ENCODE measurements at places on chromosomes 5 and 9. TPM values are rescaled to one million over a fixed set of nuclear protein-coding genes. Genes with fewer than 3 reads are reported as not detected.

DNA sequence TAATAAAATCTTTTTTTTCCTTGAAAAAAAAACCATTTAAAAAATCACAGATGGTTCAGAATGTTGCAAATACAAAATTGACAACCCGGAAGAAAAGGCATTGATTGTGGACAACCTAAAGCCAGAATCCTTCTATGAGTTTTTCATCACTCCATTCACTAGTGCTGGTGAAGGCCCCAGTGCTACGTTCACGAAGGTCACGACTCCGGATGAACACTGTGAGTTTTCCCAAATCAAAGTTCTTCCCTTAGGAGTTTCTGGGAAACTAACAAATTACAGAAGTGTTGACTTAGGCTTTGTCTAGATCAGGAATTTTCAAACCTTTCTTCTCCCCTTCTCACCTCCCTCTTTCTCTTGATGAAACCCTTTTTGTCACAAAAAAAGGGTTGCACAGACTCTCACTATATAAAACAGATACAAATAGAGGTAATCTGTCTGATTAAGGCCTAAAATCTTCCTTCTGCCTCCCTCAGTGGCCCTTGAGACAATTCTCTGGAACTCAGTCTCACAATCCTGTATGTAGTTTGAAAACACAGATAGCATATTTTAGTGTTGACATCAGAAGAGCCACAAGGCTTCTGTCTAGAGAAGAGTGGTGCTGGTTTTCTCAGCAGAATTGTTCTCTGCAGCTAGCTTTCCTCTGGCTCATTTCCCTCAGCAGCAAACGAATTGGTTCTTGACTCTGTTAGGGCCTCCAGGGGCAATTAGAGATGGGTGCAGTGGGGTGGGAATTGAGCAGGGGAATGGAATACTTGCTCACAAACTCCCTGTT, 79.5 kb downstream of the OSMR start:
- no peak overlapping the region for H3K4me3 ChIP-seq
- H3K27ac ChIP-seq, result no peak overlapping the region
- H3K27me3 ChIP-seq, result no peaks in the 10 kb centered on the region
- no peaks in the 10 kb centered on the region for H3K36me3 ChIP-seq

DNA sequence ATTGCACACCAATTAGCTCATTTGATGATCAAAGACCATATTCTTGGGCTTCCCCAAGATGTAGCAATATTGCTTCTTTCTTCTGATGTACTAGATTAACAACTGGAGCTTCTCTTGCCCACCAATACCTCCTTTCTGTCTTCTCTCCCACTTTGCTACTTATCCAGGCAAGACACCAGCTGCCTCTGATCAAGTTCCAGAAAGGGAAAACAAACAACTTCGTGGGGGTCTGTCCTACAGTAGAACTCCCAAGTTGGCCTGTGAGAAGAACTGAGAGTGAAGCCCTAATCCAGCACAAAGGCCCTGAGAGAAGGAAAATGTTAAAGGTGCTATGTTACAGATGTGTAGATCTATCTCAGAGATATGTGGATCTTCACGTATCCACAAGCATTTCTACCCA, 44.9 kb downstream of the ADAMTS12 start:
- no peaks in the 10 kb centered on the region for H3K27me3 ChIP-seq
- no peaks in the 10 kb centered on the region for H3K36me3 ChIP-seq
- H3K27ac ChIP-seq, result no peak overlapping the region
- no peaks in the 10 kb centered on the region for H3K4me1 ChIP-seq
- H3K4me3 ChIP-seq, result no peak overlapping the region

GRCh38 chr5:123997064-123997461, 485.1 kb downstream of the CSNK1G3 start:
- no peaks in the 10 kb centered on the region for H3K27me3 ChIP-seq
- DNase-seq, result no peak
- H3K4me3 ChIP-seq, result no peak overlapping the region
- no peaks in the 10 kb centered on the region for H3K4me1 ChIP-seq
- no peaks in the 10 kb centered on the region for H3K36me3 ChIP-seq
- no peak overlapping the region for H3K27ac ChIP-seq

DNA sequence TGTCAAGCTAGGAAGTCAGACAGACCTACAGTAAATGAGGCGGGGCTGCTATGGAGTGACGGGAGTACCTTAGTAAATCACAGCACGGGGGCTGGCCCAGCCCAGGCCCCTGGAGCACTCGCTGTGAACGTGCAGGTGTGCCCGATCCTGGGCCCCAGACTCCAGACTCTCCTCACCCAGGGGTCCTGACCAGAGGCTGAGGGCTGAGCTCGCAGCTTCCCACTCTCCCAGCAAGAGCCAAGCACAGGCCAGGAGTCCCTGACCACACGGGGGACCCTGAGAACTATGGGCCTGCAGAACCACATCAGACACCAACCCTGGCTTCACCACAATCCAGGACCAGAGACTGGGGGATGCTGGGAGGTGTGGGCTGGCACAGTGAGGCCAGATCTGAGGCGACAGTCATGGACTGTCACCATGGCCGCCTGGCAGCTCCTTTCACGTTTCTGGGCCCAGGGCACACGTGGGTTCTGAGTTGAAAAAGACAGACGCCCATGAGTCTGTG, 73.4 kb downstream of the ADAMTS2 start:
- H3K4me1 ChIP-seq, result peaks cover 12% of the 10 kb centered on the region
- no peaks in the 10 kb centered on the region for H3K27me3 ChIP-seq
- no peak overlapping the region for H3K4me3 ChIP-seq
- H3K36me3 ChIP-seq, result no peaks in the 10 kb centered on the region
- DNase-seq, result no peak
- H3K27ac ChIP-seq, result no peak overlapping the region

- DNase-seq, result no peak
- no peaks in the 10 kb centered on the region for H3K27me3 ChIP-seq
- H3K36me3 ChIP-seq, result no peaks in the 10 kb centered on the region
- H3K4me3 ChIP-seq, result no peak overlapping the region
- H3K27ac ChIP-seq, result peak overlapping the region; percentile 68
Observed at GRCh38 chr5:109704282-109704952, 14.7 kb downstream of the MAN2A1 start.

- DNase-seq, result no peak
- no peaks in the 10 kb centered on the region for H3K27me3 ChIP-seq
- no peak overlapping the region for H3K27ac ChIP-seq
- no peaks in the 10 kb centered on the region for H3K36me3 ChIP-seq
- no peaks in the 10 kb centered on the region for H3K4me1 ChIP-seq
Observed at GRCh38 chr9:96581786-96582185, 37.9 kb downstream of the CDC14B start.

GRCh38 chr9:123102375-123103113, 69.1 kb downstream of the GPR21 start:
- H3K4me3 ChIP-seq, result no peak overlapping the region
- no peaks in the 10 kb centered on the region for H3K27me3 ChIP-seq
- no peak overlapping the region for H3K27ac ChIP-seq
- no peak for DNase-seq
- peaks cover 70% of the 10 kb centered on the region for H3K36me3 ChIP-seq

DNA sequence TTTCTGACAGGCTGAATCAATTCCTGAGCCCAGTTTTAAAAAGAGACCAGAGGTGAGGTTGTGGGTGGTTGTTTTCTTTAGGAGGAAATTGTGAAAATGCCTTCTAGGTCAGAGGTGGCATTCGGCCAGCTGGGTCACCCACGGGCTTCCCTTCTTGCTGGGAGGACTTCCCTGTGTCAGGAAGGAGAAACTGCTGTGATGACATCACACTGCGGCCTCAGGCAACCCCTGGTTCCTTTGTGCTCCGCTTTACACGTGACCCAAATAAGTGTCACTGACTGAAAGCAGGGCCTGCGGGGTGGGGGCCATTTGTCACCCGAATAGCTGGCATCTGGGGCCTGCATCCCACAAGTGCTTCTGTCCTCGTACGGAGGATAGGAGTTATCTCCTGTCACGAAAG, 39.7 kb downstream of the FABP6 start:
- H3K4me3 ChIP-seq, result no peak overlapping the region
- DNase-seq, result no peak
- no peaks in the 10 kb centered on the region for H3K27me3 ChIP-seq
- H3K27ac ChIP-seq, result no peak overlapping the region
- no peaks in the 10 kb centered on the region for H3K4me1 ChIP-seq

- no peaks in the 10 kb centered on the region for H3K36me3 ChIP-seq
- H3K4me1 ChIP-seq, result peaks cover 100% of the 10 kb centered on the region
- no peak overlapping the region for H3K4me3 ChIP-seq
- no peaks in the 10 kb centered on the region for H3K27me3 ChIP-seq
- H3K27ac ChIP-seq, result no peak overlapping the region
Observed at GRCh38 chr9:137232101-137232500, 1.4 kb downstream of the SLC34A3 start.

- no peaks in the 10 kb centered on the region for H3K36me3 ChIP-seq
- H3K27ac ChIP-seq, result no peak overlapping the region
- H3K4me3 ChIP-seq, result no peak overlapping the region
Observed at GRCh38 chr5:87137283-87137682, 130.4 kb upstream of the RASA1 start.

DNA sequence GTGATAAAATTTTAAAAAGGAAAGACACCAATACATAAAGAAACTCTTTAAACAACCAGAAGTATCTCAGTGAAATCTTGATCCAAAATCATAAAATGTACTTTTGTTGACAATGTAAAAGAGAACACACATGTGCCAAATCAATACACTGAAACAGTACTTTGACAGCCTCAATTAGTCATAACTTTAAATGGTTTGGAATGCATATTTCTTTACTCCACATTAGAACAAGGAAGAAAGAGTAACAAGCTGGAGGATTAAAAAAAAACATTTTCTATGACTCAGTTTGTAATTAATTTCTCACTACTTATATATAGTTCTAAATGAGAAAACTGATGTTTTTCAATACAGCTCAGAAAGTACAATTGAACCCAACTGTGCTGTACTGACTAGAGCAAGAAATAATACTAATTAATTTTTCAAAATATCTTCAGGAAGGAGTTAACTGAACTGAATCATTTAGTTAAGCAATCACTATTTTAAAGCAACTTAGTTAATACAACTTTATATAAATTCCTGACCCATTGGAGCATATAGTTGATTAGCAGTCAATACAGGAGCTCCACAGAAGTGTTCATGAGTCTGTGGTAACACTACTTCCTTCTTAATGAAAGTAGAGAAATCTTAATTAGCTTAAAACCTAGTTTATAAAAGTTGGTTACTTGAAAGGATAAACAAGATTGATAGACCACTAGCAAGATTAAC, 101.0 kb downstream of the NR3C1 start:
- H3K36me3 ChIP-seq, result peaks cover 33% of the 10 kb centered on the region
- no peak for DNase-seq
- no peaks in the 10 kb centered on the region for H3K4me1 ChIP-seq
- H3K27ac ChIP-seq, result no peak overlapping the region
- no peak overlapping the region for H3K4me3 ChIP-seq

GRCh38 chr5:11733185-11733839, 170.9 kb downstream of the CTNND2 start:
- H3K4me3 ChIP-seq, result no peak overlapping the region
- H3K27me3 ChIP-seq, result no peaks in the 10 kb centered on the region
- no peak overlapping the region for H3K27ac ChIP-seq
- no peaks in the 10 kb centered on the region for H3K4me1 ChIP-seq

Gene TXNDC8
- total RNA-seq, result not detected

Gene SAXO1
- not detected for total RNA-seq

Gene SUSD3
- 16.9 TPM for total RNA-seq

Gene LCN15
- not detected for total RNA-seq

Gene CWC27
- total RNA-seq, result 28.0 TPM

Gene SHLD3
- 4.8 TPM for total RNA-seq

Gene RUSC2
- 12.8 TPM for total RNA-seq

Gene ERCC6L2
- 26.7 TPM for total RNA-seq
